ENCODE measurements at places on chromosomes 7 and 10.

GRCh38 chr7:104367926-104368325 is 39.5 kb downstream of the LHFPL3 start:
- no peak for DNase-seq

- DNase-seq, result no peak
Observed at GRCh38 chr7:123929655-123930054, 4.6 kb downstream of the SPAM1 start.

- no peak for DNase-seq
Observed at GRCh38 chr7:91041901-91042484, 222.2 kb upstream of the FZD1 start.

DNA sequence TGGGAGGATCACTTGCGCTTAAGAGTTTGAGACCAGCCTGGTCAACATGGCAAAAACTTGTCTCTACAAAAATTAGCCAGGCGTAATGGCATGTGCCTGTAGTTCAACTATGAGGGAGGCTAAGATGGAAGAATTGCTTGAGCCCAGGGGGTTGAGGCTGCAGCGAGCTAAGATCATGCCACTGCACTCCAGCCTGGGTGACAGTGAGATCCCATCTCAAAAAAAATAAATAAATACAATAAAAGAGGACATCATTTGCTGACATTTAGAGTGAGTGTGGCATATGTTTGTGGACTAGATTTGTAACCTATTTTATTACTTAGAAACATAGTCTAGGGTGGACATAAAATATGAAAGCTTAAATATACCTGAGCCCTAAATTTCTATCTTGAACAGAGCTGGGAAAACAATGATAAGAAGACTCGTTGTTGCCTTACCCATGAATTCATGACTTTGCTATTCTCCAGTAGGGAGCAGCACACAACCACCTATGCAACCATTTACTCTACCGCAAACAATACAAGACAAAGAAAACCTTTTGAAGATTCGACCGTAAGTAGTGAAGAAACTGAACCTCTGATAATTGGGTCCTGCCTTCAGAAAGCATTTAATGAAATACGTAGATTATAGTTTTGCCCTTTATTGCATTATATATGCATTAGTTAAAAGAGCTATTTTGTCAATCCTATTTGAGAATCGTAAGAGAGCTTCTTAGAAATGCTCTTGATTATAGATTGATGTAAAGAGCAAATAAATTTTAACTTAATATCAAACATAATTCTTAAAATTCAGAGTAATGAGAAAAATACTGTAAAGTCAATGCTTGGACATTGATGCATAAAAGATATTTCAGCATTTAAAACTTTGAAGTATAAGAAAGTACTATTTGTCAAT is 83.5 kb downstream of the GNAT3 start:
- no peak for DNase-seq

GRCh38 chr7:36878288-36878687 is 154.0 kb upstream of the AOAH start:
- DNase-seq, result no peak

DNA sequence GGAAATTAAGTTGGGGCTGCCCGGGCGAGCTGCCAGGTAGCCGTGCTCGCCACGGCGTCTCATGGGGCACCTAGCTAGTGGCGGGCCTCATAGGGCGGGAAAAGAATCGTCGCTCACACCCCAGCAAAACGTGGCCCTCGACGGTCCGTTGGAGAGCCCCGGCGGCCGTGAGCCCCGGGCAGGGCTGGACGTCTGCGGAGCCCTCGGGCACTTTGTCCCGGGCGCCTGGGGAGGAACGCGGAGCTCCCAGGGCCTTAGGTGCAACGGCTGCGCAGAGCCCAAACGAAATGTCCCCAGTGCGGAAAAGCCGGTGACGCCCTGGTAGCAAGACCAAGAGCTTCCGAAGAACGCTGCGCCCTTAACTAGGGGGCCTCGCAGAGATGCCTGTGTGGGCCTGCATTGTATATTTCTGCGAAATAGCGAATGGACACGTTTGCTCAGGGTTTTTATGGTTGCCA is 866 bp upstream of the SFMBT2 start:
- DNase-seq, result peak; percentile 46

GRCh38 chr7:23418046-23418445 is 52.2 kb downstream of the IGF2BP3 start:
- no peak for DNase-seq

GRCh38 chr10:104548090-104548489 is 93.0 kb upstream of the SORCS3 start:
- DNase-seq, result no peak
